ENCODE measurements at places on chromosomes 7 and 10.

- no peak for DNase-seq
Observed at GRCh38 chr10:66277481-66277880, 648.4 kb upstream of the LRRTM3 start.

GRCh38 chr7:2967253-2967652, 76.4 kb downstream of the CARD11 start:
- DNase-seq: no peak

GRCh38 chr7:108455998-108456677, at the start of gene NRCAM:
Gene NRCAM, minus strand, starts transcription at chr7:108456436. Its CDS starts 216,372 bp downstream, at chr7:108240064.
- peak; percentile 79 for DNase-seq

DNA sequence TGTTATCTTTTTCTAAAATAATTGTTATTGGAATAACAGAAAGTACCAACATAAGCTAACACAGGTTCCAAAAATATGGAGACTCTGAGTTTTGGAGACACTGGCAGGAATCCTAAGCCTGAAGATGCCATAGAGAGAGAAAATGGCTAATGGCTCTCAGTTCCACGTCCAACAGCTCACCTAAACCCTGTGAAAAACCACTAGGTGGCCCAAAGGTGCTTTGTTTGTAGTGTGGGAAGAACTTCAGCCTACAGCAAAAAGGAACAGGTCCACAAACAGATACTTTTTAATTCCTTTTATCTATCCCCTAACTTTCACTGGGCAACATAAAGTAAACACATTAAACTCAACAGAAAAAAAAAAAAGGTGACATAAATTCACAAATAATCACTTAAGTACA, 272.3 kb downstream of the SEMA3D start:
- no peak for DNase-seq

DNA sequence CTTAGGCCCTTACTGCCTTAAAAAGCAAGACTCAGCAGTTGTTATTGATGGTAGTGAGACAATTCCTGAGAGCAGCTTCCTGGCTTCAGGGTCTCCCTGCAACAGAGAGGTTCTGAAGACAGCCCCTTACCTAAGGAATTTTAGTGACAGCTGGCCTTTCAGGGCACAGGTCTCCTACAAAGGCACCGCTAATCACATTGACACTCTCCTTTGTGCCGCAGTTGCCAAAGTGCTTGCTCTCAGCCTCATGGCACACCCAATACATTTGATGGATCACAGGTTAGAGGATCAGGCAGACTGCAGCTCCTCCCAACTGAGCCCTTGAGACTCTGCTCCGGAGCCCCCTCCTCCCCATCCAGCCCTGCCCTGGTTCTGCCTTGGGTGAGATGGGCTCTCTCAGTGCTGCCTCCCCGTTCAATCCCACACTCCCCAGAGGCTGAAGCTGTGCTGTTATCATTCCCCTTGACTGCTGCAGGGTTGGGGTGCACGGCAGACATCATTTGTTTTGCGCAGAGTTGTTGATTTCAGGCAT, 198.2 kb downstream of the EMX2 start:
- DNase-seq: no peak

DNA sequence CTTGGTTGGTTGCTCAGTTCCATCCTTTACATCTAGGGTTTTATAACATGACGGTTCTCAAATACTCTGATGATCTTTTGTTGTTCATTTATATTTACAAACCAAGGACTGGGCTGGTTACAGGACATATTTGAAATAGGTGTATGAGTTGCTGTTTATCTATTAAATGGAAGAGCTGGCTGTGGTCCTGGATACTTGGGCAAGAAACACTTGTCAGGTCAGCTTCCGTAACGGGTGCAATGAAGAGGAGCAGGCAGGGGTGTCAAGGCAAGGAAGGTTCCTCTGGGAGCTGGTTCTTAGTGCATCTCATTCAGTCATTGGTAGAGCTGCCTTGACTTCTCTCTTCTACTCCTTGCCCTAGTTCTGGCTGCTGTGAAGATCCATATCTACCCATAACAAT, 4.8 kb upstream of the TMEM26 start:
- no peak for DNase-seq

DNA sequence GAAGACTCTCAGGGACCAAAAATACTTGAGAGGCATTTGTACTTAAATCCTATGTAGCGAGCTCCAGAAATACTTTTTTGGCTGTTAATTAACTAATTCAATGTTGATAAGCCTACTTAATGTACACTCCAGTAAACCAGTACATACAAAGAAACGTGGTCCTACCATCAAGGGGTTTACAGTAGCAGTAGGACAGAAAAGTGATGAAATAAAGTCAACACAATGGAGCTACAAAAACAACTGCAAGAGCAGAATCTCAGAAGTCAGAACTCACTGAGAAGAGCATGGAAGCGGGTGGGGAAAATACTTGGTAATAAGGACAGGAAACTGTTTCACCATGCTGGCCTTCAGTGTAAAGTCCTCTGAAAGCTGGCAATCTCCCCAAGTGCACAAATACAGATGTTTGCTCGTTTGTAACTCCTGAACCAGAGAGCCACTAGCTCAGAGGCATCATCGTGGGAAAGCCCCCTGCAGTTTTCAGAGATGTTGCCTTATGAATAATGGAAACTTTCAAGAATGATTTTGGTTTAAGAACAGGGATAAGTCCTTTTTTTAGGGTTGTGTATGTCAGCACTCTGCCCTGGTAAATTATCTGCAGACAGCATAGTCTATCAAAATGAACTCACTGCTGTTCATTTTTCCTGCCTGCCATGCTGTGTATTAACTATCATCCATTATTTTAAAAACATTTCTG, 233.2 kb downstream of the SORCS1 start:
- no peak for DNase-seq

DNA sequence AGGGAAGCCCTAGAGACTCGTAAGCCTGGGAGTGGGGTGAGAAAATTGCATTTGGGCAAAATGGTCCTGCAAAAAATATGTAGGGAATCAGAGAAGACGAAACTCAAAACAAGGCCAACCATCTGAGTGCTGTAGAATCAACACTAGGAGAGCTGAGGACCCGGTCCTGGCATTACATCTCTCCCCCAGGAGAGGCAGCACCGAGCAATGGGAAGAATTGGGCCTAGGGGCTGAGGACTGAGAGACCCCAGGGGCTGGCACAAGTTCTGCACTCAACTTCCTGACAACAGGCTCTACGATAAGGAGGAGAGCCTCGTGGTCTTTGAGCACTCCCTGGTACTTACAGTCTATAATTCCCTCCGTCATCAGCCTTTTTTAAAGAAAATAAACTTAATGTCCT, 47.6 kb downstream of the BPGM start:
- no peak for DNase-seq

- DNase-seq: no peak
Observed at GRCh38 chr10:102935505-102935904, 17.4 kb downstream of the CNNM2 start.

DNA sequence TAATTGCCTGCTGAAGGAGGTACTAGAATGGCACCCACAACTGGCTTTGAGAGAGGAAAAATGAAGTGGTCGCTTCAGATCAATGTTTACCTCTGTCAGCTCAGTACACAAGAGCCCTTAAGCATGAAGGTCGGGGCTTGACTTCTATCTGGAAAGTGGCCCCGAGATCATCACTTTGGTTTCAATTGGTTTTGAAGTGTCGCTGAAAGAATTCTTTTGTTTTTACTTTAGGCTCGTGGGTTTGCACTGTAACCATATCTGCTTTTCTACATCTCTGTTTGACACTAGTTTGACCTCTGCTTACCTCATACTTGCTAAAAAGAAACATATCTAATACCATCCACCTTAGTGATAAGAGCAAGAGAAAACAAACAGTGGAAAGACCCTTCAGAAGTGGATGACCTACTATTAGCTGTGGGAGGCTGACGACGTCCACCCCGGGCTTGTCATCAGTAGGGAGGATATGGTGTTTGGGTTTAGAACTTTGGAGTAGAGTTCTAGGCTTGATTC, 361.8 kb downstream of the GATA3 start:
- no peak for DNase-seq

- no peak for DNase-seq
Observed at GRCh38 chr7:1223196-1223981, 9.3 kb upstream of the UNCX start.

GRCh38 chr10:44379907-44380306, 5.0 kb downstream of the CXCL12 start:
- no peak for DNase-seq

DNA sequence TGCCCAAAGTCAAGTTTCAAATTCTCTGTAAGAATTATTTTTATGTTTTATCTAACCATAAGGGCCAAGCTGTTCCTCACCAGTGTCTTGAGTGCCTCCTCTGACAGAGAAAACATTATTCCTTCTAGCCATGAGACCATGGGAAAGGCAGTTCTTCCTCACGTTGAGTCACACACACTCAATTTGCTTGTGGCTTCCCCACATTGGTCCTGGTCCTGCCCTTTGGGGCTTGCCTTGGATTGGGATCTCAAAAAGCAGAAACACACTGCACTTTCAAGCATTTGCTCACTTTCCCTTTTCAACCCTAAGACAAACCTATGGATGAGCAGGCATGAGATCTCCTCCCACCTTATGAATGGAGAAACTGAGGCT, 248.3 kb upstream of the IGFBP3 start:
- DNase-seq: no peak

DNA sequence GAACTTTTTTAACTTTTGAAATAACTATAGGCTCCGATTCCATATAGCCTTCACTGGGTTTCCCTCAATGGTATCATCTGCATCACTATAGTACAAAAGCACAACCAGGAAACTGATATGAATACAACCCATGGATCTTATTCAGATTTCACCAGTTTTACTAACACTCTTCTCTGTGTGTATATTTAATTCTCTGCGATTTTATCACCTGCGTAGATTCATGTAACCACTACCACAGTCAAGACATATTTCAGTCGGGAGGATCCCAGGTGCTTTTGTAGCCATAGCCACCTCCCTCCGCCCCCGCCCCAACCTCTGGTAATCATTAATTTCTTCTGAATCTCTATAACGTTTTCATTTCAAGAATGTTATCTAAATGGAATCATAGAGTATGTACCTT, 82.8 kb upstream of the C7orf33 start:
- no peak for DNase-seq

DNA sequence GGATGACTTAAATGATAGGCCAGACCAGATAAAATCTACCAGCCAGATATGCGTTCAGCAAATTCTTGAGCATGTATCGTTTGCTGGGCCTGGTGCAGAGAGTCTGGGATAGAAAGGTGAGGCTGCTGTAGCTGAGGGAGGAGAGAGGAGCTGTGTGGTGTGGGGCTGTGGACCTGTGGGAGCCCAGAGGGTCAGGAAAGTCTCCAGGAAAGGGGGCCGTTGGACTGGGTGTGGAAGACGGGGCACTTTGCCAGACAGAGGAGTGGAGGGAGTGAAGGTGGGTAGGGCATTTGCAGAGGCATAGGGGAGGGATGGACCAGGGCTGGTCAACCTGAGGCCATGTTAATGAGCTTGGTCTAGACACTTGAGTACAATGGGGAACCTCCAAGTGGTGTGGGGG, 124.7 kb upstream of the UNC5B start:
- no peak for DNase-seq

DNA sequence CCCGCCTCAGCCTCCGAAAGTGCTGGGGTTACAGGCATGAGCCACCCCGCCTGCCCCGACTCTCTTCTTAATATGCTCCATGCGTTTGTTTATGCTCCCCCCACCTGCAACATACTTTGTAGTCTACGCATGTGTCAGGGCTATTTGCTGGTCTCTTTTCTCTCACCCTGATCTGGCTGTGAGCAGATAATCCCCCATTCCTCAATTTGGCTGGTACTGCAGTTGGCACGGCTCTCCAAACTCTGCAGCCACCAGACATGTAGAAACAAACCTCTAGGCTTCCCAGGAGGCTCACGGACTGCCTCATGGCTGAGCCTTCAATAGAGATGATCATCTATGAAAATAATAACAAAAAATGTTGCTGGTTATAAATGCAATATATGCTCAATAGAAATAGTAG, 540.3 kb upstream of the GALNT17 start:
- DNase-seq: no peak

Data from progenitor cell of endocrine pancreas (in vitro differentiated cells).